DMS153 (cell line): ENCODE measurements at places on chromosomes 3 and 15.

- DNase-seq: no peak
Observed at GRCh38 chr15:77674327-77674726, 41.6 kb upstream of the LINGO1 start.

GRCh38 chr15:44668921-44669320 is 5.5 kb upstream of the SPG11 start:
- DNase-seq: no peak

DNA sequence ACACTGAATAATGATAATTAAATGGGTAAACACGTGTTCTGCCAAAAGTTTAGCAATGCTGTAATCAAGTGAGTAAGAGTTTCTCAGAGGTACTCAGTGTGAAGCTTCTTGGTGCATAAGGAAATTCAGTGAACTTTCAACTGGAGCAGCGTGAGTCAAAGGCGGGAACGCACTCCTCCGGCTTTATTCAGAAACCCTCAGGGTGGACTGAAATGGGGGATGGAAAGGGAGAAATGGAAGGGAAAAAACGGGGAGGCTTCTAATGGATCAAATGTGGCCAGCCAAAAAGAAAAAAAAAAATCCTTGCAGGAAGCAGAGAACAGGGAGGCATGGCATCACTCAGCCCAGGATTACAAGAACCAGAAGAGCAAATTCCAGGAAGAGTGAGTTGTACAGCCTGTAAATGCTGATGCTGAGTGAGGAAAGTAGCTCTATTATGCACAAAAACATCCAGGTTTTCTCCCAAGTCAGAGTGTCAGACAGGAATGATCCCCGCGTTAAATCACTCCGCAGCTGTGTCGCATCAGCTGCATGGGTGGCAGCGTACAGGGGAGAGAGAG is 85.3 kb downstream of the ASB7 start:
- DNase-seq: no peak

DNA sequence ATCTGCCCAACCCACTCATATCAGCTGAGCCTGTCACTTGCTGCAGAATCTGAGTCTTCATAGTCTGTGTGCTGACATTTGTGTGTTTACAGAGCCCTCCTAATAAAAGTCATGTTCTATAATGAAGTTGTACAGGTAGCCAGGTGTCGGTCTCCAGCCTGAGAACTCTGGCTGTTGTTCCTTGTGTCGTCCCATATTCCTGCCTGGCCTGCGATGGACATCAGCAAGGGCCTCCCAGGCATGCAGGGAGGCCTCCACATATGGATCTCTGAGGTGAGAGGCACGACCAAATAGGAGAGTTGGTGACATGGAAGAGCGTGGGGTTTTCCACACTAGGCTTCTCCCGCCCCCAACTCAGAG is 2.9 kb downstream of the VILL start:
- DNase-seq: no peak

GRCh38 chr15:41494922-41495735 is 1.5 kb downstream of the ITPKA start:
- DNase-seq: no peak

GRCh38 chr3:126269354-126269753 is 87.9 kb downstream of the KLF15 start:
- DNase-seq: no peak

DNA sequence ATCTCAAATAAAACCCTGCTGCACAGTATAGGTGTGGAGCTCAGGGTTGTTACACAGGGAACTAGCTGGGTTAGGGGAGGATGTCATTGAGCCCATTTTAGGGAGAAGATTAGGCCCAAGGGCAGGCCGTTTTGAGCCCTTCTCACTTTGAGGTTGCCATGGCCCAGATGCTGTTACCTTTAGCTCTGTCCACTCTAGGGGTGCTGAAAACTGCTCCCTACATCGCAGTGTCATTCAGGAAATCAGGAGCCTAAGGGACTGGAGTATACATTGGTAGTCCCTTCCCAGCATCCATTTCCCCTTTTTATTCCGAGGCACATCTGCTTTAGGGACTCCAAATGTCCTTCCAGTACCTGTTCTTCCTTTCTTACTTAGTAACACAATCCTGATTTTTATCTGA is 79.0 kb upstream of the SELENOK start:
- no peak for DNase-seq

GRCh38 chr3:8369638-8370037 is 132.0 kb upstream of the LMCD1 start:
- no peak for DNase-seq
